Activated CD8-positive, alpha-beta memory T cell treated with anti-CD3 and anti-CD28 coated beads for 1 hour (primary cell): ENCODE measurements at places on chromosomes 11 and 22.

DNA sequence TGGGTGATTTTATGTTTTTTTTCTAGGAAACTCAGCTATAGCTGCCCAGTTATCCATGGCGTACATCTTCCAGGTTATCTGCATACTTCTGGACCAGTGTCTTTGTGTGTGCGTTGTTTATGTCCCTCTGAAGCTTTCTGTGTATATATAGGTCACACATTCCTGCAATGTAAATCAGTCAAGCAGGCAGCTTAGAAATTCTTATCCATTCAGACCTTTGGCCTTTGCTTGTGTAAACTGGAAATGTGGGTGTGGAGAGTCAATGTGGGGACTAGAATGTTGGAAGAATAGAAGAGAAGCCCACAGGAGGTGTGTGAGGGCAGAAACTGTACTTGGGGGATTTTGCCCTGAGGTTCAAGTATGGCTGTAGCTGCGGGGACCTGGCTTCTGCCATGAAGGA, 51.7 kb downstream of the BARX2 start:
- DNase-seq, result no peak

GRCh38 chr22:32355760-32356159, 1.9 kb upstream of the RFPL3 start:
- no peak for DNase-seq

DNA sequence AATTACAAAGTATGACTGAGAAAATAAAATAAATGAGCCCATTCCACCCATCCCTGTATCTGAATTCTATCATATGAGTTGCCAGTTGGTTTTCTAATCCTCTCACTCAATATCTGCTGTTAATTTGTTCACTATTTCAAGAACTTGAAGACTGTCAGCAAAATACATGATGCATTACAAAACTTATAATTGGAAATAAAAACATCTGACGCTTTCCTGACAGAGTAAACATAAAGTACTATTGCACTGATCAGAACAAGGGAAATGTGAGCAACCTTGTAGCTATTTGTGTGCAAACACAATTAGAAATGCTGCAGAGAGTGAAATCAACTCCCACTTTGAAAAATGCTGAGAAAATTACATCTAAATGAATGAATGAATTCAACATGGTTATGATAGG, 97.1 kb downstream of the MPPED2 start:
- no peak for DNase-seq

- DNase-seq, result no peak
These were observed 169.8 kb downstream of the SPON1 start for GRCh38 chr11:14132312-14132711.

DNA sequence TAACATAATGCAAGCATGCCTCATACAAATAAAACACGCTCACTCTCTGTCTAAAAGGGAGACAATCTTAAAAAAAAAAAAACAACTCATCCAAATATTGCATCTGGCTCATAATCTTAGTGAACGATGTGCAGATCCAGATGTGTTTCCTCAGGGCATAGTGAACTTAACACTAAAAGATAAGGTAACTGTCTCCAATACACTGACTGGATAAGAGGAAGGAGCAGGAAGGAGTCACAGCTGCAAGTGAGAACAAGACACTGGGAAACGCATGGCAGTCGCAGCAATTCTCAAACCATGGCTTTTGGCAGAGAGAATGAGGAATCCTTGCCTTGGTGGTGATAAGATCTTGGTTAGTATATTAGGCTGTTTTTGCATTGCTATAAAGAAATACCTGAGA, 9.2 kb upstream of the EIF3M start:
- DNase-seq, result no peak

DNA sequence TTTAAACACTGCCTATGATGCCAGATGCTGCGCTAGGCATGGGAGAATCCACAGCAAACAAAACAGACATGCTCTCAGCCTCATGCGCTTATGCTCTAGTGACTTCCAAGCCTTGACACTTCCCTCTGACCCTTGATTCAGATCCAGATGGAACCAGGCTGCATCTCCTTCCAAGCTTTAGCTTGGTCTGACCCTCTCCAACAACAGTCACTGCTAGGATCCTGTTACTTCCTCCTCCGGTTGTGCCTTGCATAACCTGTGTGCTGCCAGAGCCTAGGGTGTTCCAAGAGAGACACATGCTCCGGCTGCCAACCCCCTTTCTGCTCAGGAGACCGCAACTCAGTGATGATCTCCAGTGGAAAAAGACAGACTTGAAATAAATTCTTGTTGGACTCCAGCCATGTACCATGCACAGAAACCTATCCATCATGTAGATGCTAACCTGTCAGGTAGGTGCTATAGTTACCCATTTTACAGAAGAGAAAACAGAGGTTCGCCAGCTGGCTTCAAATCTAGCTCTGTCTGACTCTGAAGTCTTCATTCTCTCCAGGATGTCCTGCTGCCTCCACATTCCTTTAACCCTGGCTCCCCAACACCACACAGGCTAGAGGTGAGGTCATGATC, 136.3 kb upstream of the TEAD1 start:
- no peak for DNase-seq

GRCh38 chr11:62153087-62153395, 29.2 kb downstream of the INCENP start:
- no peak for DNase-seq

- no peak for DNase-seq
These were observed 505.6 kb upstream of the KIRREL3 start for GRCh38 chr11:127506126-127506525.

- DNase-seq, result no peak
These were observed 23.5 kb downstream of the TESMIN start for GRCh38 chr11:68727783-68728182.

GRCh38 chr11:35143297-35144135, 4.5 kb downstream of the CD44 start:
- no peak for DNase-seq

GRCh38 chr11:65445604-65446445, 23.2 kb downstream of the NEAT1 start:
- DNase-seq, result no peak

DNA sequence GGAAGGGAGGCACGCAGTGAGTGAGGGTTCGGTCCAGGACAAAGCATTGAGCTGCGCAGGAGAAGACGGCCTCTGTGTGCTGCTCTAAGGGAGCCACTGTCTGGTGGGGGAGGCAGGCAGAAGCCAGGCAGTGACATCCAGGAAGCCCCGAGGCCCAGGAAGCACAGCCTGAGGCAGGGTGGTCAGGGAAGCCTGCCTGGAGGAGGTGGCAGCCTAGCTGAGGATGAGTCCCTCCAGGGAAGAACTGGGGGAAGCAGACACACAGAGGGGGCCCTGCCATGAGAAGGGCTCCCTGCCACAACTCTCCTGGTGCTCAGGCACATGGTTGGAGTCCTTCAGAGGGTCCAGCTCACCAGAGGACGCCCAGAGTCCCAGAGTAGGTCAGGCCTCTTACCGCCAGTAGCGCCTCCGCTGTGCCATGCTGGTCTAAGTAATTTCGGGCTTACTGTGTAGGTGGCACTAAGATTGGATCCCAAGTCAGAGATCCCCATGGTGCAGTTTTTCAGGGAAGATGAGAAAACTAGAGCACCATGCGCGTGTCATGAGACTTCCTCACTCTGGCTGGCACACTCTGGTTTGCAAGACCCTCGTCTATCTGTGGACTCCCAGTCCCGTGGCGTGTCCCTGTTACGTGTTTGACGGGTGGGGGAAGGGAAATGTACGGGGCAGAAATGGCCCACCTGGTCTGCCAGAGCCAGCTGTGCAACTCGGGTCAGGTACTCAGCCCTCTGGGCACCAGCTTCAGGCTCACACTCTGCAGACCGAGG, 887.2 kb downstream of the BRD1 start:
- no peak for DNase-seq

DNA sequence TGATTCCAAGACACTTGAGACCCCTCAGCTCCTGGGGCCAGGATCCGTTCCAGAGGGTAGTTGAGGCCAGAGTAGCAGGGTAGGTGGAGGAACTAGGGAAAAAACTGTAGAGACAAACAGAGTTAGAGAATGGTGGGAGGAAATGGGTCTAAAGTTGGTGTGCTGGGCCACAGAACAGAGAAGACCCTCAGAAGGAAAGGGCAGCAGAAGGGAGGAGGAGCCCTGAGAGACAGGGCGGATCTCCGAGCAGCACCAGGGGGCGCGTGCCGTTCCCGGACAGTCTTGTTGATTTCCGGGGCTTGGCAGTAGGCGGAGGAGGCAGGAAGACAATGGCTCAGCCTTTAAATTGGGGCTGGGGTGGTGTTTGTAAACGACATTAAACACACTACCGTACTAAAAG, 2.4 kb upstream of the CECR2 start:
- DNase-seq, result no peak

DNA sequence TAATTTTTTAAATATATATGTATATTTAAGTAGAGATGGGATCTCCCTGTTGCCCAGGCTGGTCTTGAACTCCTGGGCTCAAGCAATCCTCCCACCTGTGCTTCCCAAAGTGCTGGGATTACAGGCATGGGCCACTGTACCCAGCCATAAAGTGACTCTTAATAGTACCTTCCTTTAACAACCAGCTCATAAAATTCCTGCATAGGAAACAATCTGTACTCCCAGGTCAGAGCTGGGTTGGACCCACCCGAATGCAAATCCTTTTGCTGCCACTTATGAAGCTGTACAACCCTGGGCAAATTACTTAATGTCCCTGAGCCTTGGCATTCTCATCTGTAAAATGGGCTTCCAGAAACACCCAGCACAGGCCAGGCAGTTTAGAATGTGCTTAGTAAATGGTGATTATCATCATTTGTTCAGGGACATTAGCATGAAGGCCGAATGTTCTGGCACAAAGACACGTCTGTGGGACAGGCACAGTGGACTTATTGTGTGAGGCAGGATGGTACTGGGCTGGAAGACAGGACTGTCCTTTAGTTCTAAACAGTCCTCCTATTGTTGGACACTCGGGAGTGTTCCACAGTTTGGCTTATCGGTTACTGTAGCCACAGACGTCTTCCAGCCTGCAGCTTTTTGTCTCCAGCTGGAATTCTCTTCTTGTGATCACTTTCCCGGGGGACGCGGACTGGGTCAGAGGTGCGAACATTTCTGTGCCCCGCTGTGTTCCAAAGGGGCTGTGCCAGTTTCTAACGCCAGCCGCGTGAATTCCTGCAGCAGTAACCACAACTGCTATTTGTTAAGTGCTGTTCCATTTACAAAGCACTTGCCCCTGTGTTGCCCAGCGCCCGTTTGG, 6.0 kb downstream of the PDXP start:
- DNase-seq, result no peak

- no peak for DNase-seq
These were observed 48.4 kb upstream of the POLD3 start for GRCh38 chr11:74543991-74544390.

GRCh38 chr11:118133816-118134215, 18.8 kb downstream of the SCN4B start:
- DNase-seq, result no peak

DNA sequence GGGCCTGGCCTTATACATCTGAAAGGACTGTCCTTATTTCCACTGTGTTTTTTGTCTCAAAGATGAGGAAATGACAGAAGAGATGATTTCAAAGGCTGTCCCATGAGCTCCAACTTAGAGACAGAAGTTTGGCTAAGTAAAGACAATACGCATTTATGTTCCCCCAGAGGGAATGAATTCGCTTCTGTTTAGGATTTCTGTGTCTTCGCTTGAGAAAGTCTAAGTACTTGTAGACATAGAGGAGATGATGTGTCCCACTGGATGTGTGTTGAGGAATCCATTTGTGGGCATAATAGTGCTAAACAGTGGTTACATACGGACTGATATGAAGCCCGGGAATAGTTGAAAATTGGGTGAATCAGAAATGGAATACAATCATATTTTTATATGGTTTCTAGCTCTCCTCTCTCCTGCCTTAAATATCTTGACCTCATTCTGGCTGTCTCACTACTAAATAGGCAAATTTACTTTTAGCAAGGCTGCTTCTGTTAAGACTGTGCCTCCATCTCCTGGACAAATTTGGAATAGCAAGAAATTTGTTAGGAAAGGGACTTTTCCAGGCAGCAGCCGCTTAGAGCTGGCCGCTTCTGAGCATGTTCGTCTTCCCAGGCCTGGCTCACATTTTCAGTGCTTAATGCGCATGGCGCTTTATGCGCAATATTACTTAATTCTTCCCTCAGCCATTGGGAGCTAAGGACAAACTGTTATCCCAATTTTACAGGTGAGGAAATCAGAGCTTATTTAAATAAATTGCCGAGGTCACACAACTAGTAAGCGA, 1.9 kb upstream of the PEX26 start:
- DNase-seq, result no peak

DNA sequence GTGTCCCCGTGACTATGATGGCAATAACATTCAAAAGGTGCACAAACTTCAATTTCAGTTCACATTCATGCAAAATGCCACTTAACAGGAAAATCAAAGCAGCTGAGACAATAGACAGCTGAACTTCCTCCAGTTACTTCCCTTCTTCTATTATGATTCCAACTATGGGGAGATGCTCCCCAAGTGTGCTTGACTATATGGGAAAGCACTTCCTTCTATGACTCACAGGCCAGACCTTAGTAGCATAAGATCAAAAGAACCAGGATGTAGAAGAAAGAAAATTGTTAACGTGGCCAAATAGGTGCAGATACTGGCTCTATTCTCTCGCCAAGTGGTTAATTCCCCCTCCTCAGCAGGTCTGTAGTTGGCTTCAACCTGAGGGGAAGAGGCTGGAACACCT, 7.8 kb upstream of the FAT3 start:
- DNase-seq, result no peak

- DNase-seq, result no peak
These were observed 1.4 kb downstream of the FAM111A start for GRCh38 chr11:59144096-59144495.

- no peak for DNase-seq
These were observed at the start of gene PGGHG for GRCh38 chr11:288478-289397. PGGHG (plus strand) TSS chr11:289126; CDS start chr11:289817, 691 bp downstream.

- no peak for DNase-seq
These were observed 124.4 kb upstream of the LUZP2 start for GRCh38 chr11:24372491-24372890.

- no peak for DNase-seq
These were observed 12.1 kb downstream of the DENND5A start for GRCh38 chr11:9253086-9253485.

GRCh38 chr11:1218788-1219445, 3.9 kb upstream of the MUC5B start:
- no peak for DNase-seq

GRCh38 chr22:35888181-35888870, 140.3 kb downstream of the RBFOX2 start:
- DNase-seq, result no peak

- DNase-seq, result peak; percentile 81
These were observed 14.0 kb downstream of the RAC2 start for GRCh38 chr22:37229805-37230672.

- no peak for DNase-seq
These were observed 3.5 kb upstream of the AMPD3 start for GRCh38 chr11:10451426-10452116.

DNA sequence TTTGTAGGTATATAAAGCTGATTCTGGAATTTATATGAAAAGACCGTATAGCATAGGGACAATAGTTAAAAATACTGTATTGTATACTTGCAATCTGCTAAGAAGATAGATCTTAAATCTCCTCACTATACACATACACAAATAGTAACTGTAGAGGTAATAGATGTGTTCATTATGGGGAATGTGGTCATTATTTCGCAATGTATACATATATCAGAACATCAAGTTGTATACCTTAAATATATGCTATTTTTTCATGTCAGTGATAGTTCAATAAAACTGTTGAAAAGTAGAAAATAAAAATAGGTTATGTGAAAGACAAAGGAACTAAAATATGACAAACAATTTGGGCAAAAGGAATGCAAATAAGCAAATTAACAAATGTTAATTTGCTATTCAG, 35.2 kb upstream of the LIN7C start:
- no peak for DNase-seq

- DNase-seq, result no peak
These were observed 18.7 kb downstream of the SYNGR1 start for GRCh38 chr22:39368461-39368911.

- no peak for DNase-seq
These were observed 148.8 kb upstream of the ANO5 start for GRCh38 chr11:22044126-22044525.
